ENCODE measurements at places on chromosomes 12 and 14.

GRCh38 chr12:125113789-125114188 is 48.6 kb downstream of the AACS start:
- no peak overlapping the region for H3K27ac ChIP-seq
- DNase-seq: no peak
- H3K4me1 ChIP-seq: no peaks in the 10 kb centered on the region
- peaks cover 4% of the 10 kb centered on the region for H3K36me3 ChIP-seq
- H3K27me3 ChIP-seq: no peaks in the 10 kb centered on the region
- H3K4me3 ChIP-seq: no peak overlapping the region

- H3K36me3 ChIP-seq: no peaks in the 10 kb centered on the region
- H3K27me3 ChIP-seq: no peaks in the 10 kb centered on the region
- H3K4me3 ChIP-seq: peak overlapping the region; percentile 97
- H3K4me1 ChIP-seq: peaks cover 7% of the 10 kb centered on the region
- H3K27ac ChIP-seq: no peak overlapping the region
These were observed 1.2 kb downstream of the FBXO34 start for GRCh38 chr14:55272387-55272786.

DNA sequence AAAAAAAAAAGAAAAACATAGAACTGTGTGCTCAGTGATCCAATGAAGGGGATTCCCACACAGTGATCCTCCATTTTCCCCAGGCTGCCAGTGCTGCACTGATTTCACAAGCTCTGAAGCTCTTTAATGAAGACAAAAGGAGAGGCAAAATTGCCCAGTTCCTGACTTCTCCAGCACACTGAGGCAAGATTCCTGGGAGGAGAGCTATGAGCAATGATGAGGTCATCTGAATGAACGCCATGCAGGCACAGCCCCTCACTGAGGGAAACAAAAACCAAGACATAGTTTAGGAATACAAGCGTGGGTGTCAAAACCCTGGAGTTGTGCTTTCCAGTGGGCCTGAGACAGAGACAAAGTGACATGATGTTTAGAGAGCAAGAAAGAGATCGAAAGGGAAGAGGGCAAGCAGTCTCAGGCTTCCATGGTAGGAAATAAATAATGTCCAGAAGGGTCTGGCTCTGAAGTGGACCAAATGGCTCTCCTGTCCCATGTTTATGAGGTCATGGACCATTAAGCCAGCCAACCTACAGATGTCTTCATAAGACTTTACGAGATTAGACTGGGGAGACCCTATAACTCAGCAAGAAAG is 40.9 kb upstream of the SMUG1 start:
- peaks cover 6% of the 10 kb centered on the region for H3K36me3 ChIP-seq
- H3K4me1 ChIP-seq: no peaks in the 10 kb centered on the region
- DNase-seq: no peak
- no peaks in the 10 kb centered on the region for H3K27me3 ChIP-seq
- H3K4me3 ChIP-seq: no peak overlapping the region
- no peak overlapping the region for H3K27ac ChIP-seq

- H3K27ac ChIP-seq: no peak overlapping the region
- no peaks in the 10 kb centered on the region for H3K36me3 ChIP-seq
- H3K4me1 ChIP-seq: no peaks in the 10 kb centered on the region
- no peak overlapping the region for H3K4me3 ChIP-seq
- DNase-seq: no peak
These were observed 4.7 kb upstream of the TMEM229B start for GRCh38 chr14:67493092-67493717.

GRCh38 chr14:51942971-51943370 is 46.4 kb upstream of the RTRAF start:
- no peak for DNase-seq
- H3K4me1 ChIP-seq: peaks cover 26% of the 10 kb centered on the region
- H3K4me3 ChIP-seq: no peak overlapping the region
- H3K36me3 ChIP-seq: peaks cover 12% of the 10 kb centered on the region
- H3K27me3 ChIP-seq: no peaks in the 10 kb centered on the region
- no peak overlapping the region for H3K27ac ChIP-seq

GRCh38 chr14:104135121-104135903 is 3.1 kb upstream of the KIF26A start:
- H3K4me3 ChIP-seq: no peak overlapping the region
- H3K27ac ChIP-seq: no peak overlapping the region
- peaks cover 48% of the 10 kb centered on the region for H3K4me1 ChIP-seq
- no peaks in the 10 kb centered on the region for H3K36me3 ChIP-seq
- peaks cover 25% of the 10 kb centered on the region for H3K27me3 ChIP-seq

Measured in lung (tissue), 17 donors.